Neuronal stem cell (in vitro differentiated cells): ENCODE measurements at places on chromosomes 5 and 9.

DNA sequence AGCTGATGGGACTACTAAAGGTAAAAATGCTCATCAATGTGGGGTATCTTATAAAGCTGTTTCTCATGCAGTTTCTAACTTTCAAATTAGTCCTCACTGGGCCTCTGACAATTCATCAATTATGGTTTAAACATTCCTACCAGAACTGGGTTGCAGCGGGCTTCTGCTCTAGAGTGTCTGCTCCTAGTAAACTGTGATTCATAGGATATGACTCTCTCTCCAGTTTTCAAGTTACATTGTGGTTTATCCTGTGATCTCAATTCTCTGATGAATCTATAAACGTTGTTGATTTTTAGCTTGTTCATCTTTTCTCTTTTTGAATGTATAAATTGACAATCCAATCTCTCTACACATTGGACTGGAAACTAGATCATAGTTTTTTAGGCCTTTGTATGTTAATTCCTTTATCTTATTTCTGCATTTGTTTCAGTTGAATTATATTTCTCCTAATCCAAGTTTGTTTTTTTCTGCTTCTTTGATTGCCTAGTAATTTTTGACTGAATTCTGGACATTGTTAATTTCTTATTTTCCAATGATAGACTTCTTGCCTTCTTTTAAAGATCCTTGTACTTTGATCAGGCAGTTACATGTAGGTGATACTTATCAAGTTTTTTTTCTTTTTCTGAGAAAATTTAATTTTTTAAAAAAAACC is 822.6 kb downstream of the TLE1 start:
- H3K36me3 ChIP-seq = no peaks in the 10 kb centered on the region
- no peak for DNase-seq
- H3K4me1 ChIP-seq = no peaks in the 10 kb centered on the region
- H3K4me3 ChIP-seq = no peak overlapping the region
- no peak overlapping the region for H3K27ac ChIP-seq

DNA sequence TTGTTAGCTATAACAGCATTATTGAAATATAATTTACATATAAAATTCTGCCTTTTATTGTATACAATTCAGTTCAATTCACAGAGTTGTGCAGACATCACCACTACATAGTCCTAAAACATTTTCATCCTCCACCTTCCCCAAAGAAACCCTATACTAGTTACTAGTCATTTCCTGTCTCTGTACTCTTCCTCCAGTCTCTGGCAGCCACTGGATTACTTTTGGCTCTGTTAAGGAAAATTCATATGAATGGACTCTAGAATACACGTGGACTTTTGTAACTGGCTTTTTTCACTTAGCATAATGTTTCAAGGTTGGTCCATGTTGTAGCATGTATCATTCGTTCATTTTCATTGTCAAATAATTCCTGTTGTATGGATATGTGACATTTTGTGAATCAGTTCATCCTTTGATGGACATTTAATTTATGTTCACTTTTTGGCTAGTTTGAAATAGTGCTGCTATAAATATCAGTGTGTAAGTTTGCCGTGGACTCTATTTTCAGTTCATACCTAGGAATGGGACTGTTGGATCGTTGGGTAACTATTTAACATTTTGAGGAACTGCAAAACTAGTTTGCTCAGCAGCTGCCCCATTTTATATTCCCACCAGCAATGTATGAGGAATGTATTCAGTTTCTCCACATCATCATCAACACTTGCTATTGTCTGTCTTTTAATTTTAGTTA is 9.7 kb downstream of the ICE1 start:
- no peaks in the 10 kb centered on the region for H3K27me3 ChIP-seq
- no peaks in the 10 kb centered on the region for H3K4me1 ChIP-seq
- DNase-seq = no peak
- H3K36me3 ChIP-seq = no peaks in the 10 kb centered on the region

GRCh38 chr9:6412487-6413364 is at the start of gene UHRF2:
UHRF2 (plus strand) TSS chr9:6413199; CDS start chr9:6413491, 292 bp downstream.
- H3K36me3 ChIP-seq = peaks cover 25% of the 10 kb centered on the region
- peak; percentile 97 for DNase-seq
- H3K27ac ChIP-seq = peak within 1 kb of the TSS; percentile 86
- peak within 1 kb of the TSS; percentile 100 for H3K4me3 ChIP-seq

- no peak overlapping the region for H3K4me3 ChIP-seq
- DNase-seq = no peak
- no peaks in the 10 kb centered on the region for H3K4me1 ChIP-seq
- H3K36me3 ChIP-seq = no peaks in the 10 kb centered on the region
- H3K27me3 ChIP-seq = no peaks in the 10 kb centered on the region
These were observed 78.3 kb upstream of the ADAMTS16 start for GRCh38 chr5:5061836-5062235.

GRCh38 chr9:108168236-108168850 is 678.8 kb upstream of the KLF4 start:
- no peaks in the 10 kb centered on the region for H3K27me3 ChIP-seq
- no peak overlapping the region for H3K27ac ChIP-seq
- no peaks in the 10 kb centered on the region for H3K4me1 ChIP-seq
- H3K4me3 ChIP-seq = no peak overlapping the region
- DNase-seq = no peak

- H3K4me1 ChIP-seq = no peaks in the 10 kb centered on the region
- H3K36me3 ChIP-seq = no peaks in the 10 kb centered on the region
- H3K4me3 ChIP-seq = no peak overlapping the region
- no peak for DNase-seq
These were observed 71.2 kb downstream of the LURAP1L start for GRCh38 chr9:12846035-12846434.

DNA sequence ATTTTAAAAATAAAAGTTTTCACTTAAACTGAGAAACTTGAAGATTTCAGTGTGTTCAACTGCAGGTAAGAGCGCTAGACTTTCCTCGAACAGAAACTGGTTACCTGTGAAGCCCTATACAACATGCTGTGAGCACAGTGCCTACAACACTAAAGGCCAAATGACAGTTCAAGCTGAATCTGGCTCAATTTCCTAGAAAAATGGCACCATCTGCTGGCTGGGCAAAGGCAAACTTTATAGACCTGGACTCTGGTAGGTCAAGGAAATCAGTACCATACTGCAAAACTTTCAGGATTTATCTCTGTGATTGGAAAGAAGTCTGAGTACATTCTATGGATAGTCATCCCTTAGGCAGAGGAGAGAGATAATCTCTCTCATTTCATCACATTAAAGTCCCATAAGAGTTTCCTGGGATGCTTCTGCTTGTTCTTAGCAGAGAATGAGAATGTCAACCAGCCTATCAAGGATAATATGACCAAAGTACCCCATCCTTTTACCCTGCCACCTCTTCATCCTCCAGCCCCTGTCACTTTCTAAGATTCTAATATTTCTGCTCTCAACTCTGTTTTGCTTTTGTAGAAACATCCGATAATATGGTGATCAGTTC is 31.8 kb upstream of the FOXB2 start:
- no peak for DNase-seq

DNA sequence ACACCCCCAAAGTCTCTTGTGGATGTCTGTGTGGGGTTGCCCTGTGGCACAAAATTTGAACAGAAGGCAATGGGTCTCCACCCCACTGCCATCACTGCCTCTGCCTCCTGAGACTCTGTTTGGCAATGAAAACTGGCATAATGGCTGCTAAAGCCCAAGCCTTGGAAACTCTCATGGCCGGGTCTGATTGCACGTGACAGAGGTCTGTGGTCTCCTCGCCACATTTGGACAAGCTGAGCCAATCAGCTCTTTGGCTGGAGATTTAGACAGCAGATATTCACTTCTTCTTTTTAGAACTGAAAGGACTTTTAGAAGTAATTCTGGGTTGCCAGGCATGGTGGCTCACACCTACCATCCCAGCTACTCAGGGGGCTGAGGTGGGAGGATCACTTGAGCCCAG is 5.5 kb downstream of the GGTA1 start:
- no peak overlapping the region for H3K4me3 ChIP-seq
- peaks cover 5% of the 10 kb centered on the region for H3K4me1 ChIP-seq
- H3K27ac ChIP-seq = no peak overlapping the region
- H3K27me3 ChIP-seq = peaks cover 33% of the 10 kb centered on the region
- no peaks in the 10 kb centered on the region for H3K36me3 ChIP-seq

GRCh38 chr5:106127341-106127781 is 1543.4 kb downstream of the EFNA5 start:
- no peaks in the 10 kb centered on the region for H3K4me1 ChIP-seq
- no peaks in the 10 kb centered on the region for H3K27me3 ChIP-seq
- no peak overlapping the region for H3K4me3 ChIP-seq
- no peaks in the 10 kb centered on the region for H3K36me3 ChIP-seq

- no peaks in the 10 kb centered on the region for H3K4me1 ChIP-seq
- no peak for DNase-seq
- H3K27me3 ChIP-seq = no peaks in the 10 kb centered on the region
- no peak overlapping the region for H3K4me3 ChIP-seq
These were observed 397.0 kb downstream of the NR2F1-AS1 start for GRCh38 chr5:93184041-93184440.

DNA sequence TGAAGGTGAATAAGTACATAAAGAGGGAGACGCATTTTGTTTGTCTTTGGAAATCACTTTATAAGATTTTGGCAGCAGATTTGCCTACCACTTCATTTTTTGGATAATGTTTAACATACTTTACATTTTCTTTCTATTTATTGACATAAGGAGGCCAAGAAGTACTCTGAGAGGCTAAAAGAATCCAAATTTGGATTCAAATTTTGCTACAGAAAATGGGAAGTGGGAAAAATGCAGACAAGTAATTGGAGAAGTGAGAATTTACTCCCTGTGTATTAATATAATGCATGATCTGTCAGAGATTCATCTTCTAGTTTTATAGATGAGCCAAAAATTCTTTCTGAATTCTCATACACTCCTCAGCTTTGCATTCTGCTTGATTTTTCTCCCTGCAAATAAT is 411.2 kb upstream of the CTNND2 start:
- no peaks in the 10 kb centered on the region for H3K27me3 ChIP-seq
- H3K27ac ChIP-seq = no peak overlapping the region
- H3K4me1 ChIP-seq = no peaks in the 10 kb centered on the region
- DNase-seq = no peak
- no peak overlapping the region for H3K4me3 ChIP-seq

DNA sequence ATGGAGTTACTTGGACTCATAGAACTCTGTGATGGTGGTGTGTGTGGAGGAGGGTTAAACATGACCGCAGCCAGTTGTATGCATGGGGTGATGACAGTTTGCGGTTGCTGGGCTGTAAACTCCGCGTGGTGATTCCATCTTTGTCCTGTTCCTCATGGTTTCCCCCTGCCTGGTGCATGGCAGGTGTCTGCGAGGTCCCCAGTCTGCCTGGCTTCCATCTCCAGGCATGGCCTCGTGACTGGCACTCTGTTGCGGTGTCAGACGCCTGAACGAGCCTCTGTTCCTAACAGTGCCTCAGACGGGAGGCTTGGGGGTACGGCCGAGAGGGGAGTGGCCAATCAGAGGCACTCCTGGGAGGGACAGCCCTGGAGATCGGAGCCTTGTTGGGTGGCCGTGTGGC is 33.9 kb upstream of the SH3PXD2B start:
- H3K36me3 ChIP-seq = peaks cover 3% of the 10 kb centered on the region
- no peak for DNase-seq
- H3K4me3 ChIP-seq = no peak overlapping the region
- H3K4me1 ChIP-seq = peaks cover 2% of the 10 kb centered on the region
- no peaks in the 10 kb centered on the region for H3K27me3 ChIP-seq

- no peak for DNase-seq
- H3K27ac ChIP-seq = no peak overlapping the region
- H3K4me1 ChIP-seq = no peaks in the 10 kb centered on the region
- no peaks in the 10 kb centered on the region for H3K36me3 ChIP-seq
- H3K4me3 ChIP-seq = no peak overlapping the region
- H3K27me3 ChIP-seq = no peaks in the 10 kb centered on the region
These were observed 308.1 kb upstream of the TLE4 start for GRCh38 chr9:79263628-79264027.

GRCh38 chr9:133274236-133275104 is 531 bp downstream of the ABO start:
- peaks cover 57% of the 10 kb centered on the region for H3K27me3 ChIP-seq
- DNase-seq = no peak
- no peak overlapping the region for H3K27ac ChIP-seq
- H3K36me3 ChIP-seq = no peaks in the 10 kb centered on the region
- H3K4me1 ChIP-seq = no peaks in the 10 kb centered on the region

GRCh38 chr9:96141666-96142065 is 160.3 kb downstream of the HSD17B3 start:
- H3K4me1 ChIP-seq = peaks cover 10% of the 10 kb centered on the region
- no peaks in the 10 kb centered on the region for H3K27me3 ChIP-seq
- H3K27ac ChIP-seq = no peak overlapping the region
- no peak for DNase-seq
- no peak overlapping the region for H3K4me3 ChIP-seq
